Activated T-cell treated with anti-CD3 and anti-CD28 coated beads for 48 hours (primary cell): ENCODE measurements at places on chromosomes 6 and 20.

DNA sequence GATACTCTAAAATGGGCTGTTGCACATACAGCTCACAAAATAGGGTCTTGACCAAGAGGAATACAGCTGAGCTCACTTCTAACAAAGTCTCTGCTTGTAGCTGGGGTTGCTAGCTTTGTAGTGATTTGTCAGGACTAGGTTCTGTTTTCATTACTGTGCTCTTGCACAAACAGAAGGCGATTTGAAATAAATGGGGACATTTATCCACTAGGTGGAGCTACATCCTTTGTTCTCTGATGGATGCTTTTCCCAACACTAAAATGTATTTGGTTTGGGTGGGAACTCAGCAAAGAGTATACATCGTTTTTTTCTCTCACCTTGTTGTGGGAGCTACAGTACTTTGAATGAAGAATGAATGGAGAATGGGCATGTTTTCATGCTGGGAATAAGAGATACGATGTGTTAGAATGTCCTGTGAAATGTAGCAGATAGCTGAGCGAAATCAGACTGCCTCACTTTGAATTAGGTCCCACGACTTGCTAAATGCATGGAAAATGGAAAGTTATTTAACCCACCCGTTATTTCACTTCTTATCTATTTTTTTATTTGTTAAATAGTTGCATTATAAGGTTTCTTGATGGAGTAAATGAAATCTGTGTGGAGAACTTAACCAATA lies 494.7 kb upstream of the MAP3K7 start:
- DNase-seq = no peak

DNA sequence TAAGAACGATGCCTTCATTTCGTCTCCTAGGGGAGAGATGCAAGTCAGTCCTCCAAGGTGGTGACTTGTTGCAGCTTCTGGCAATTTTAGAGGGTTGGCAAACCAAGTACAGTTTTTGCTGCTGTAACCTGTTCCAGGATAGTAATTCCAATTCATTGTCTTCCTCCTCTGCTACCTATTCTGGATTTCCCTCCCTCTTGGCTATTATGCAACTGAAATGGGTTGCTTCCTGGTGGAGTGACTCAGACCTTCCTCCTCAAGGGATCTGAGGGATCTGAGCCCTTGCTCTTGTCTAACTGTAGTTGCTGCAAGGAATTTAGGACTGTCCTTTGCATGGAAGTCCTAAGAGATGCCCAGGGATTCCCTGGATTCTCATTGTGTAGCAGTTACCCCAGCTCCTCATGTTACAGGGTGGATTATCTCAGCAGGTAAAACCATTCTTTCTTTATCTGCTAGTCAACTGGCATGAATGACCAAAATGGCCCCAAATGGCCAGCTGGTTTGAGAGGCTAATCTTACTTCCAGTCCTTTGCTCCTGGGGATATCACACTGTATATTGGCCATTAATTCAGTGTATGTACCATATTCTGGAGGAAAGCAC lies 17.6 kb upstream of the ELMO2 start:
- DNase-seq = no peak

DNA sequence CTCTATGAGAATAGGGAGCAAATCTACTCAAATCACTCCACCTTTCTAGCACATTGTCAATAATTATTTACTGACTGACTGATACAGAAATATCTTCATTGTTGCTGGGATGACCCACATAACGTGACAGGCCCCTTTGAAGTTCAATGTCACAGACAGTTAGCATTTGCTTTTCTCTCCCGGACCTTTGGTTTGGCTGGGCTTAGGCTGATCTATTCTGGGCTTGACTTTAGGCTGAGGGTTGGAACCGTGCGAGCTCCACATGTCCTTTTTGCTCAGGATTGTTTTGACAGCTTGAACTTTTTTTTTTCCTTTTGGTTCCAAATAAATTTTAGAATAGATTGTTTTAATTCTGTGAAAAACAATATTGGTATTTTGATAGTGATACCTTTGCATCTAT lies 12.0 kb downstream of the ULBP3 start:
- DNase-seq = no peak

- no peak for DNase-seq
These were observed 1.2 kb downstream of the ELOVL2 start for GRCh38 chr6:11042750-11043377.

DNA sequence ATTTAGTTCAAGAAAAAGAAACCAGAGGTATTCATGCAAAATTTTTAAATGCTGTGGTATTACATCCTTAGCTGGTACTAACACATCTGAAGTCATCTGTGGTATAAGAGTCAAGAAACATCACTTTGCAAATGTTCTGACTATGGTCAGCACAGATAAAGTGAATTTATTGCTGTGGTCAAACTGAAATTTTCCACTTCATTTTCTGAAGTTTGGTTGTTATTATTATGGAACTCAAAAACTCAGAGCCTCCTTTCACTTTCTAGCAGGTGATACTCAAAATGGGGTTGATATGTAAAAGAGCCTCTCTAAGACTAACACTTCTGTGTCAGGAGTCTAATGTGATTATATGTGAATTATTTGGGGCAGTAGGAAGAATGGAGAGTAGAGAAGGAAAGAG lies 257.8 kb downstream of the RNGTT start:
- no peak for DNase-seq

GRCh38 chr20:1737134-1737533 lies 79.6 kb upstream of the SIRPG start:
- DNase-seq = no peak

DNA sequence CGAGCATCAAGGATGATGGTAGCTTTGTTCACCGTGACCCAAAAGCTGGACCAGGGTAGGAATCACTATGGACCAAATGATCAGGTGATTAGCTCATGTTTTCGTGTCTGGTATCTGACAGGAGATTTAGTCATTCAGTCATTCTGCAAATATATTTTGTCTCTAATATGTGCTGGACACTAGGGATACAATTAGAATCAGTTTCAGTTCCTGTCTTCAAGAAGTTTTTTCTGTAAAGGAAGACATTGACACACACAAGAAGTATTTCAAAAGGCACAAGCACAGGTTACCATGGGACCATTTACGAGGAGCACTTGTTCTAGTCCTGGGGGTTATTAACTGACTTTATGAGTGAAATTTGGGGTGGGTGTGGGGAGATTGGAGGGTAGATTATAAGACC lies 244.9 kb downstream of the HIVEP2 start:
- no peak for DNase-seq
